Foreskin keratinocyte (primary cell): ENCODE measurements at places on chromosomes 2 and 18. TPM values are rescaled to one million over a fixed set of nuclear protein-coding genes. Genes with fewer than 3 reads are reported as not detected.
A peak's percentile ranks its signal among the peaks of the same experiment; 100 is the strongest.

DNA sequence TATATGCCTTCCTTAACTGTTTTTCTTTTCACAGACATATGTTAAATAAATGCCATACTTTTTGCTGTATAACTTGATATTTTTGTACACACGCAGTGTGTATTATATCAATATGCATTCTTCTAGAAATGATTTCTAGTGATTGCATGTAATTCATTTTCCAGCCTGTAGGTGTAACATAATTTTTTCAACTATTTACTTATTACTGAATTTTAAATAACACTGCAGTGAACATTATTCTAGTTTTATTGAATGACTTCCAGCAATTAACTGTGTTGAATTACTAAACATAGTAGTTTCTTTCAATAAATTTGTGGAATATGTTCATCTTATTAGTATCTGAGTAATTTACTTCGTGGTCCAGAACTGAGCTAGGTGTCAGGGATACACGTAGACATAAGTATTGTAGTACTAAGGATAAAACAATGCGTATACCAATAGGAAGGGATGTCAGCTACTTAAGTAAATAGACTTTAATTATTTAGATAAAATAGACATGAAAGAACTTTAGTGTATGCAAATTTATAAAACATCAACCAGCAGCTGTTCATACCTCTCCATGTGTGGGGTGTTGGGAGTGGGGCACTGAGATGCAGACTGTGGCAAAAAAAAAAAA is 28.0 kb downstream of the TANC1 start:
- DNase-seq: no peak

DNA sequence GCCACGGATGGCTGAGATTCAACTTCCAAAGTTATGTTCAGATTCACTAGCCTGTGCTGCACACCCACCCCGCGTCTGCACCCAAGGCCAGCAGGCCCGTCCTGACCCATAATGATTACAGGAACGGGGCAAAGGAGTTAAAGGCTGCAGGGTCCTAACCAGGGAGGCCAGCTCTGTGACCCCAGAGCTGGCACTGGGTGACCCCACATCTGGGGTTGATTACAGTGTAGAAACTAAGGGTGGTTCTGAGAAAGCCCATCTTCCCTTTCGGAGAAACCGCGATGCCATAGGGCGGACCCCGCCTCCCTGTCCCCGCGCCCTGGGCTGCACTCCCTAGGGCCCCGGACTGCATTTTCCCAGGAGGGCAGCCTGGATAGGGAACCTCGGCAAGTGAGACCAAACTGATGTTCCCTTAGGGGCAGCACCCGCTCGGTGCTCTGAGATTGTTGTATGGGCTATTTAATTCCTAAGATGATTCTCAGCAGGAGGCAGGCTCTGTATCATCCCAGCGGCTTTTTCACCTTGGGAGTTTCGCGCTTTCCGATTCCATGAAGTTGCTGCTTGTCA is 2.2 kb upstream of the GPR148 start:
- DNase-seq: no peak

SATB2 gene
- total RNA-seq: 2.1 and 2.8 TPM in 2 replicates

DNA sequence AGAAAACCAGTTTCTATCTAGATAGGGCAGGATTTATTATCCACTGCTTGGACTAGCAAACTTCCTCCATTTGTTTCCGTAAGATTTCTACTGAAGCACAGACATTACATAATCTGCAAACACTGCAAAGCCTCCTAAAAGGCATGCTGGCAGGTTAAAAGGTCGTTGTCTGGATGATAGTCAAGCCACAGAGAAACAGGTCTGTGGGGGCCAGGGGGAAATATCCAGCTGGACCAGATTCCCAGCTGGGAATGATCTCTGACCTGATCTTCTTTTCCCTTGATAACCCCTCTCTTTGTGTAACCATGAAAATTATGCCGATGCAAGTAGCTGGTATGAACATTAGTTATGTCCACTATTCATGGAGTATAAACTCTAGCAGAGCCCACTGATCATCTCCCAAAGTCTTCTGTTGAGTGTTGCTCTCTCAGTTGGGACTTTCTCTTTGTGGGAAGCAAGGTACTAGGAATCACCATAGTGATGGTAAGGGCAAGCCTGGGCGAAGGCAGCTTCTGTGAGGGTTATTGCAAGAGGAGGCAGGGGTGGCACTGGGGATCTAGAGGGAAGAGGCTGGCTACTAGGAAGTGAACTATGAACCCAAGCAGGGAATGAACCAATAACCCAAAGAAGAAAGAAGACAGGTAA is 61.3 kb downstream of the GDF7 start:
- peak; percentile 25 for DNase-seq

DNA sequence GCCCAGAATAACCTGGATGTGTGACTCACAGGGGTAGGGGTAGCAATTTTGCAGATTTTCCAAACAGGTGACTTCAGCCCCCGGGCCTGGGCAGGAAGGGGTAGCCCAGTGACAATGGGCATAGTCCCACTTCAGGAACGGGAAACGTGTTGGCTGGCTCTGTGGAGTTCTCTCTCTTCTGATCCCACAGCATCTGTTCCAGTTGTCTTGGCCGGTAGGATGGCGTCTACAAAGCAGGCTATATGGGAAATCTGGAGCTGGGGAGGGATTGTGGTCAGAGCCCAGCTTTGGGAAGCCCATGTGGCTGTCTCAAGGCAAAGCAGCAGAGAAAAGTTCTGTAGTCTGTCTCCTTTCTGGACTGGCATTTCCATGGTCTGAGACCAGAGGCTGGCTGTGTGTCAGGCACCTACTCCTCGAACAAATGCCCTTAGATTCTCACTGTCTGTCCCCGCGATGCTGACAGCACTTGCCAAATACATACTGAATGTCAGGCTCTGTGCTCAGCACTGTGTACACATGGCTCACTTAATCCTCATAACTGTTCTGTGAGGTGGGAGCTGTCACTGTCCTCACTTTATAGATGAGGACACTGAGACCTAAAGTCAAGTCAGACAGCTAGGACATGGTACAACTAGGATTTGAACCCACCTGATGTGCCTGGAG is 17.9 kb upstream of the TMEM214 start:
- no peak for DNase-seq

GRCh38 chr2:29080886-29081743 is 6.8 kb upstream of the PCARE start:
- no peak for DNase-seq

ALKAL2 gene
- total RNA-seq: not detected in 2 replicates

- DNase-seq: peak; percentile 86
Measured at GRCh38 chr18:9055185-9055584, 47.3 kb upstream of the NDUFV2 start.

FOXI3 gene
- 0.04 TPM in 1 of 2 replicates, not detected in the other for total RNA-seq

- no peak for DNase-seq
Measured at GRCh38 chr2:229087267-229087666, 183.8 kb downstream of the PID1 start.

- DNase-seq: no peak
Measured at GRCh38 chr2:115569547-115569946, 1127.1 kb downstream of the DPP10 start.

GRCh38 chr18:22683196-22683676 is 249.9 kb upstream of the RBBP8 start:
- DNase-seq: no peak

XDH gene
- total RNA-seq: 19.3 and 23.6 TPM in 2 replicates

DNA sequence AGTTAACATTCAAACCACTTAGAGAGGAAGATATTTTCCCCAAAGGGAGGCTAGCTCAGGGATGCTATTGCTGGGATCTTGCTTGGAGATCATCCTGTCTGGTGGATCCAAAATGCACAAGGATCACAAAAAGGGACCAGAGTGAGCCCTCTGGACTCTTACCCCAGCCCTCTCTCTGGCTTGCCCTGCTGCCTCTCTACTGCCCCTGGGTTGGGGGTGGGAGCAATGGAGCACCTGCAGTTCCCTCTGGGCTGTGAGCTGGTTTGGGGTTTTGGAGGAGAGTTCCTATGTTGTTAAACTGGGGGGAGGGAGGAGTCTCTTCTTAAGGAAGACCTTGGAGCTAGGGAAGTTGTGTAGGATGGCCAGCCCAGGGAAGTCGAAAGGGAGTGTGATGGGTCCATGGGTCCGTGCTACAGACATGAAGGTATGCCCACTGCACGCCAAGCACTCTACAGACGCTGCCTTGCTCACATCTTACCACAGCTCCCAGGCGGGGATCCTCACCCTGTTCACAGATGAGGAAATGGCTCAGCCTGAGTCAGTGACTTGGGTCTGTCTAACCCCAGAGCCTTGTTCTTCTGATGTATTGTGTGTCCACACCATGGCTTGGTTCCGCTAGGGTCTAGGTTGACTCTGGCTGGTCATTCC is 3.8 kb downstream of the LBH start:
- no peak for DNase-seq

DNA sequence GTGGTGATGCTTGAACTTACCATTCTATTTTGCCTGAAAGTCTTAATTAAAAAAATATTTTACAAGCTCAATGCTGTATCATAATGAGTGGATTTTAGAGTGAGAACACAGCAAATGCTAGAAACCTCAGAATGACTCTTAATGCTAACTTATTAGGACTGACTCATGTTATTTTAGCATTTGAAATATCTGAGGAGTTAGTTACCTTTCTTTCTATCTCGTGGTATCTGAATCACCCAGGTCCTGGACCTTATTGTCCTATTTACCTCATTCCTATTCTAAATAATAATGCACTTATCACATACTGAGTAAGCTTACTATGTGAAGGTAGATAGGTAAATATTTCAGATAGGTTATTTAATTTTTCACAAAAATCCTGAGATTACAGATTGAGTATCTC is 70.7 kb downstream of the SOS1 start:
- peak; percentile 75 for DNase-seq

- no peak for DNase-seq
Measured at GRCh38 chr2:38076710-38077430, 919 bp upstream of the CYP1B1 start.

CLHC1 gene
- total RNA-seq: 5.7 and 6.0 TPM in 2 replicates

DNA sequence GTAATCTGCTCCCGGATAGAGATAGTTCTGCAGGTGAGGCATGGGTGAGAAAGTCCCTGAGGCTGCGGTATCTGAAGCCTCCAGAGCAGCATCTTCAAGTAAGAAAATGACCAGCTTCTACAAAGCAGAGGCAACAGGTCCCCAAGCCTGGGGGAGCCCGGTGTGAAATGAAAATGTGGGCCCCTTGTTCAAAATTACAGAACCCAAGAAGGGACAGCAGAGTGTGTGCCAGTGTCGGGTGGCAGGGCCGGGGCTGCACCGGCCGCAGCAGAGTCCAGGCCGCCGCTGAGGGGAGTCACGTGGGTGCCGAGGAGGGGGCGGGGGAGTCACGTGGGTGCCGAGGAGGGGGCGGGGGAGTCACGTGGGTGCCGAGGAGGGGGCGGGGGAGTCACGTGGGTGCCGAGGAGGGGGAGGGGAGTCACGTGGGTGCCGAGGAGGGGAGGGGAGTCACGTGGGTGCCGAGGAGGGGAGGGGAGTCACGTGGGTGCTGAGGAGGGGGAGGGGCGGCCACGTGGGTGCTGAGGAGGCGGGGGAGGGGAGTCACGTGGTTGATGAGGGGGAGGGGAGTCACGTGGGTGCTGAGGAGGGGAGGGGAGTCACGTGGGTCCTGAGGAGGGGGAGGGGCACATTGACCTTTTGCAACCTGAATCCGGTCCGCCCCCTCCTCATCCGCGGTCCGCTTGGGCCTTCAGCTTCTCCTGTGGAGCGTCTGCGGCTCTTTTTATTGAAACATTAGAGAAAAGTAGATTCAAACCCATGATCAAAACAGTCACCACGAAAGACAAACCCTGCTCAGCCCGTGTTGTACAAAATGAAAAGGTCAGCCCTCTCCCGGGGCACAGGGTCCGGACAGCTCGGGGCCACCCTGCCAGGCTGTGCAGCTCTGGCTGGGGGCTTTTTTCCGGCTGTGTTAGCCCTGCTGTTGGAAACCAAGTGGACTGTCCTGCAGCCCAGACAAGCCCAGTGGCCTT is 10.4 kb downstream of the COLEC11 start:
- no peak for DNase-seq

GRCh38 chr2:25650256-25650655 is 23.1 kb downstream of the DTNB start:
- no peak for DNase-seq

DNA sequence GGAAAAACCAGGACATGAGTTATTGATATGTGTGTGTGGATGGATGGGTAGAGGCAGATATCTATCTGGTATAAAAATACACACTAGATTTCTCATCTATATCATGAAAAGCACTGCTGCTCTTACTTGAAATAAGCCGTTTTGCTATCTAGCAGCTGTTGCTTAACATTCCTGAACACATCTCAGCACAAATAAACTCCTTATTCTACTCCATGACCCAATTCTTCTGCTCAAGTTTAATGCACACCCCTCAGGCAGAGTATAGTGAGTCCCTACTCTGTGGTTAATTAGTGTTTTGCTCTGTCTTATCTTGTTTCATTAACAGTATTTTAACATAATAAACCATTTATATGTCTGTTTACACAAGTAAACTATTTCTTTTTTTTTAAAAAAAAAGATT is 134.2 kb downstream of the CBLN2 start:
- DNase-seq: no peak

LONRF2 gene
- not detected in 2 replicates for total RNA-seq

DNA sequence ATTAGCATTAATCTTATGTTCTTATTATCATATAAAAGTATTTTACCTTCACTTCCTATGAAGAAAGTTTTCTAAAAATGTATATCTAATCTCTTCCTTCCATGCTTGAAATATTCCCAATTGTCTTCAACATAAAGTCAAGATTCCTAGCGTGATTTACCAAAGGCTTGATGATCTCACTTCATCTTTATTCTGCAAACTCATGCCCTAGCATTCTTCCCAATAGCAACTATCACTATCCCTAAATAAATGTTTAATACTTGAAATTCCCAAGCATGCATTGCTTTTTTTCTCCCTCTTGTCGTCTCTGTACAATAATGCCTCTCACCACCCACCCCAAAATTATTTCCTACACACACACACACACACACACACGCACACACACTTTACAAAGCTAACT is 125.8 kb downstream of the VWC2L start:
- no peak for DNase-seq

- no peak for DNase-seq
Measured at GRCh38 chr2:57291209-57291608, 755.4 kb upstream of the VRK2 start.

DNA sequence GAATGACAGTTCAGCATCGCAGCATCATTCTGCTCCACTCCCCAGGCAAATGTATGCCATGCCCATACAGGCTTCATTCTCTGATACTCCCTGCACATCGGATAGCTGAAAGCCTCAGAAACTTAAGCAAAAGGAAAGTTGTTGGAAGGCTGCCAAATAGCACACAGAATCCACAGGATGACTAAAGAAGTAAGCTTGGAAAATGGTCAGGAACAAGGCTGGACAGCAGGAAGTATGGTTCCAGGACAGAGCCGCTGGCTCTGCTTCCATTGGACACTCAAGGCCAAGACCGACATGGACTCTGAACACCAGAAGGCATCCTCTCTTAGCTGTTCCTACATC is 256.5 kb downstream of the CDH20 start:
- DNase-seq: no peak

DNA sequence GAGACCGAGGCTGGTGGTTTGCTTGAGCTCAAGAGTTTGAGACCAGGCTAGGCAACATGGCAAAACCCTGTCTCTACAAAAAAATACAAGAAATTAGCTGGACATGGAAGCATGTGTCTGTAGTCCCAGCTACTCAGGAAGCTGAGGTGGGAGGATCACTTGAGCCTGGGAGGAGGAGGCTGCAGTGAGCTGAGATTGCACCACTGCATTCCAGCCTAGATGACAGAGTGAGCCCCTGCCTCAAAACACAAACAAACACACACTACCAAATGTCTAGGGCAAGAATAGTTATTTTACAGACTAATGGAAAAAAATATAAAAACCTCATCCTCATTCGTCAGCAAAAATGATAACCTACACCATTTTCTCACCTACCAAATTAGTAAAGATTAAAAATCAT is 15.3 kb downstream of the BUB1 start:
- DNase-seq: no peak
